HT-29 (cell line): ENCODE measurements at places on chromosomes 7 and 10. TPM values are rescaled to one million over a fixed set of nuclear protein-coding genes. Genes with fewer than 3 reads are reported as not detected.

FZD8 gene
- total RNA-seq, result 0.99 and 1.1 TPM in 2 replicates

CYP2E1 gene
- not detected in 2 replicates for total RNA-seq

GPR37 gene
- total RNA-seq, result 8.8 and 9.7 TPM in 2 replicates

DNA sequence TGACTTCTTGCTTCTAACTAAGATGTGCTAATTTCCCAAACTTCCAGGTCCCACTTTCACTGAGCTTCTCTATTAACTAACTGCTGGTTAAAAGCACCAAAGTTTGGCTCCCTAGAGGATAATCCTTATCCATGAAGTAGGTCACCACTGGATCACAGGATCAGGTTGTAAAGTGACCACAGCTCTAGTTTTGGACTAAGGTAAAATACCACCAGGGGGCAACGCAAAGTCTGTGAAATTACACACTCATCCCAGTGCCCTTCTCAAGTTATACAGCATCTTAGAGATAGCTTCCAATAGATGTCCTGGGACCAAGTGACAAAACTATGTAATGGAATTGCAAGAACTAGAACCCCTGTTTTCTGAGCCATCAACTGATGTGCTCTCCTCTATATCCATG, 116.4 kb upstream of the ASAH2 start:
- DNase-seq, result peak; percentile 47

DNA sequence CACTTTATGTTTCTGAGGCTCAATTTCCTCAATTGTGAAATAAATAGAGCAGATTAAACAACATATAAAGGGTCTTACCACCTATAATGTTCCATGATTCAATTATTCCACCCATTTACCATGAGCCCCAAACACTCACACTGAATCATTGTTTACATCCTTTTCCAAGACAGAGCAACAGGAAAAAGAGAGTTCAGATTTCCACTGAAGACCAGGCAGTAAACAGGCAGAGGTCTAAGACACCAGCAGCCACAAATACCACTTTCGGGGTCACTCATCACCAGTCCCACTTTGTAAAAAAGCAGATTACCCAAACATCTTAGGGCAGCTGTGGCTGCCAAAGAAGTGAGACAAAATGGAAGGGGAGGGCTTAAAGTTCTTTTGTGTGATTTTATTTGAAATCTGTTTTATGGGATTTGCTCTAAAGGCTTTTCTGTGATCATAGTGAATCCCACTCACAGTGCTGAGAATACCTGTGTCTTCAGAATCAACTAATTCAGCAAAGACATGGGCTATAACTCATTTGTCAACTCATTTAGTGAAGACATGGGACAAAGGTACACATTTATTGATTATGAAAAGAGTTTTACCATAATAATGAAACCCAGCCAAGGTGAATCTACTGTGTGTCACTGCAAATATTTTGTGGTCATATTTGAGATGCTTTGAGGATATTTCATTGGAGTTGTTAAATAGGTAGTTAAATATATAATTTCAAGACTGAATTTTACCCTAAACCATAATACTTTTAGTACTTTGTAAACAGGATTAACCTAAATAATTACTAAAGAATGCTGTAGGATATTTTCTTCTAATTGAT, 24.8 kb upstream of the DLD start:
- no peak for DNase-seq

DNA sequence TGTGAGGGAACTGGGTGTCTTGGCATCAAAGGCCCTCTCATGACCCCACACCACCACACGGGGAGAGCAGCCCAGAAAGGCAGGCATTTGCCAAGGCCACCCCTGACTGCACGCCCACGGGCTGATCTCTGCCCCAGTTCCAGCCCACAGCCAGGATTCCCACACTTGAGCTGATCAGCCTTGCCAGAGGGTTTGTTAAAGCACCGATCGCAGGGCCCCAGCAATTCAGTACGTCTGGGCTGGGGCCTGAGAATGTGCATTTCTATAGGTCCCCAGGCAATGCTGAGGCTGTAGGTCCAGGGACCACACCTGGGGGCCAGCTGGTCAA, 103.9 kb downstream of the TNS3 start:
- DNase-seq, result no peak

DNA sequence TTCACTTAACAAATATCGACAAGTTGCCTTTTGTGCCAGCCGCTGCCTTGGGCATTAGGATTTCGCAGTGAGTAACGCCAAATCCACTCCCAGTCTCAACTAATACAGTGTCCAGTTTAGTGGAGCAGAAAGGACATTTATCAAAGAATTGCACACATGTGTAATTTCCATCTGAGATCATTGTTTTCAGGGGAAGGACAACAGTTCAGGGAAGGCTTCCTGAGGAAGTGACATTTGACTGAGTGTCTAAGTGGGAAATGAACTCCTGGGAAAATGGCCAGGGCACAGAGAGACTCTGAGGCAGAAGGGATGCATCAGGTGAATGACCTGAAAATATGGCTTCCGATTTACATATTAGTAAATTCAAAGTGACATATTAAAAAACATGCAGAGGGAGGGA, 89.4 kb downstream of the ITGA8 start:
- no peak for DNase-seq

- no peak for DNase-seq
Observed at GRCh38 chr7:45697576-45698136, 123.5 kb downstream of the ADCY1 start.

DNA sequence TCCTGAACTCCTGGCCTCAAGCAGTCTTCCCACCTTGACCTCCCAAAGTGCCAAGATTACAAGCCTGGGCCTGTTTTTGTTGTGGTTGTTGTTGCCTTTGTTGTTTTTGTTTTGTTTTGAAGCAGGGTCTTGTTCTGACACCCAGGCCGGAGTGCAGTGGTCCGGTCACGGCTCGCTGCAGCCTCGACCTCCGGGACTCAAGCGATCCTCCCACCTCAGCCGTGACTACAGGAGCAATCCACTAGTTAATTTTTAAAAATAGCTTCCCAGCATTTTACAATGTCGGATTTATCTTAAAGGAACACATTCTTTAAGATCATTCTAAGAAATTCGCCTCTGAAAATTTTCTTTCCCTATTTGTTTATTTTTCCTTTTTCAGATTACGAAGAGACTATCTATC, 27.7 kb upstream of the AP5Z1 start:
- DNase-seq, result no peak

DNA sequence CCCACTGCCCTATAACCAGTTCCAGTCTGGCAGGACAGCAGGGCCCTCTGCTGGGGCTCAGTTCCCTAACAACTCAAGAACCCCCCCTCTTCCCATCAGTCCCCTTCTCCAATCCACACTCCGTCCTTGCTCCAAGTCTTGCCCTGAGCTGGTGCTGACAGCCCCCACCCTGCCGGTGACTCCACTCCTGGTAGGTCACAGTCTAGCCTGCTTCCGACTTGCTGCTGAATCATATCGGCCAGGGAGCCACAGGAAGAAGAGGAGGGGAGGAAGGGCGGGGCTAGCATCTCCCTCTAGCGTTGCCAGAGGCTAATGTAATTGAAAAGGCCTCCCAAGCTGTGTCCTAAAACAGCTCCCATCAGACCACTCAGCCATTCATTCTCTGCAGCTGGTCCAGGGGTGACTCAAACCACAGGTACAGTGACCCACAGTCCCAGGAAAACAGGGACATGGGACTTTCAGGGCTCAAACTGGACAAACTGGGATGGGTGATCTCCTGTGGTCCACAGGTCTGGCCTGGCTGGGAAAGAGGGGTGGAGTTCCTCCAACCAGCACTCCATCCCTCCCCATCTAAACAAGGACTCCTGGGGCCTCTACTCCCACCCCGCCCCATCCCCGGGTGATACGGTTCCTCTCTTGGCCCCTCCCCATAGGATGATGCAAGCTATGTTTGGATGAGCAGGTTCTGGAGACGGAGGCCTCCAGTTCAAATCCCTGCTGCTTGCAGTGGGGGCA, 158.8 kb downstream of the SH3PXD2A start:
- DNase-seq, result peak; percentile 61

- DNase-seq, result no peak
Observed at GRCh38 chr7:31903962-31904361, 166.2 kb downstream of the PDE1C start.

DNA sequence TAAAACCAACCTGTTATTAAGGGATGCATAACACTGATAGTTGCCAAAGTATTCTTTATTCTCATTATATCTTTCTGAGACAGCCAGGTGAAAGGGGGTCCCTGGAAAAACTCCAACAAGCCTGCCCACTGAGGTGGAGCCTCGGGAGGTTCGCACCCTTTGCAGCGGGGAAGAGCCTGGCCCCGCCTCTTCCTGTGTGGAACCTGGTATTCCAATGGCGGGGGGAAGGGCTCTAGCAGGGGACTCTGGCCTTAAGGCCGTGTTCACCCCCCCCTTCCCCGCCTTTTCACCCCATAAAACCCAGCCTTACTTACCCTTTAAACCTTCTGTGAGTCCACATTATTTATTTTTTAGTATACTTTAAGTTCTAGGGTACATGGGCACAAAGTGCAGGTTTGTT, 62.4 kb upstream of the PDK4 start:
- DNase-seq, result no peak

DNA sequence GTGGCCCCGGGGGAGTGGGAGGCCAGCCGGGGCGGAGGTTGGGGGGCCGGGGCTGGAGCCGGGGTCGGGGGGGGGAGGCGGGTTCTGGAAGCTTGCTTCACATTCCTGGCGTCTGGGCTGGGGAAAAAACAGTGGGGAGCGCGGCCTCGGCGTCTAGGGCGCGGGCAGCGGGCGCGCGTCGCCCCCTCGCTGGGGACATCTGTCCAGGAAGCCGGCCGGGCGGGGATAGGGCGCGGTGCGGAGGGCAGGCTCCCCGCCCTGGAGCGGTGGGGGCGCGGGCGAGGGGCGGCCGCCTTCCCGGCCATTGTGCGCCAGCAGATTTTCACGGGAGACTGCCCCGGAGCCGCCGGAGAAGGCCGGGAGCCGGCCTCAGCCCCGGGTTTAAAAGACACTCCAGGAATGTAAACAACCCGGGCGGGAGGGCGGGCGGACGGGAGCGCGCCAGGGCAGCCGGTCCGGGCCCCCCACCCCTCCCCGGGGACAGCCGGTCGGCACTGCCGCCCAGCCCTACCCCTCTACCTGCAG, 1.4 kb downstream of the ZMIZ1 start:
- DNase-seq, result peak; percentile 30

DNA sequence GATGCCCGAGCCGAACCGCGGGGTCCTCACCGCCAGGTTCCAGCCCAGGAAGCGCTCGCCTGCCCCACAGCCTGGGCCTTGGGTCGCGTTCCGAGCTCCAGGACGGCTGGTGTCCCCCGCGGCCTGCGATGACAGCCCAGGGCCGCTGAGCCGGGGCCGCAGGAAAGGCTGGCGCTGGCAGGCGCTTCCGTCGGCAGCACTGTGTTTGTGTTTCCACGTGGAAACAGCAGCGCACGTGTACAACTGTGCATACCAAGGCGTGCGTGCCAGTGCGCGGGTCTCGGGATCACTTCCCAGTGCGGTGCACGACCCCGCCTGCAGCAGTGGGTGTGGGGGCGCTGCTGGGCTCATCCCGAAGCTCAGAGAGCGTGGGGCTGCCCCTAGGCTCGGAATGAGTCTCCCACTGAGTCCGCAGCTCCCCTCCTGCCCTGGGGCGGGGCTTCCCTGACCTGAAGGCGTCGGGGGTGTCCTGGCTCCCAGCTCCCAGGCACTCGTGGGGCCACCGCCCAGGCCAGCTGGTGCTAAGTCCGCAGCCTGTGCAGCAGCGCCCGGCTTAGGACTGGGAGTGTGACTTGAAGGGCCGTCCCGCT, 17.2 kb downstream of the AP5Z1 start:
- no peak for DNase-seq

DNA sequence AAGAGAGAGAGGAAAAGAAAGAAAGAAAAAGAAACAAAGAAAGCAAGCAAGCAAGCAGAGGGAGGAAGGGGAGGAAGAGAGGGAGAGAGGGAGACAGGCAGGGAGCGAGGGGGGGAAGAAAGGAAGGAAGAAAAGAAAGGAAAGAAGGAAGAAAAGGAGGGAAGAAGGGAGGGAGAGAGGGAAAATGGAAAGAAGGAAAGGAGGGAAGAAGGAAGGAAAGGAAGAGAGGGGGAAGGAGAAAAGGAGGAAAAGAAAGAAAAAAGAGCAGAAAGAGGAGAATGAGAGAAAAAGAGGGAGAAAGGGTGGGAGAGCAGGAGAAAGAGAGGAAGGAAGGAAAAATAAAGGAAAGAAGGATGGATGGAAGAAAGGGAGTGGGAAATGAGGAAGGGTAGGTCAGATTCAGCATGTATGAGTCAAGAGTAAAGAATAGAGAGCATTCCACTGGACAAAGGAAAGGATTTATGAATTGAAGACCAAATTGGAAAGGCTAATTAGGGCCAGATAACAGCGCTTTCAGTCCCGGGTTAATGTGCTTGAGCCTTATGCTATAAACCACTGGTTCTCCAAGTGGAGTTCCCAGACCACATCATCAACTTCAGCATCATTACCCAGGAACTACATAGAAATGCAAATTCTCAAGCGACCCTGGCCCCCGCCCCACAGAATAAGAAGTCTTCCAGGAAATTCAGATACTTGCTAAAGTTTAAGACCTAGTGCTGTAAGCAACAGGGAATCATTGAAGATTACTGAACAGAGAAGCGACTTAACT, 85.1 kb downstream of the C10orf90 start:
- DNase-seq, result no peak

DNA sequence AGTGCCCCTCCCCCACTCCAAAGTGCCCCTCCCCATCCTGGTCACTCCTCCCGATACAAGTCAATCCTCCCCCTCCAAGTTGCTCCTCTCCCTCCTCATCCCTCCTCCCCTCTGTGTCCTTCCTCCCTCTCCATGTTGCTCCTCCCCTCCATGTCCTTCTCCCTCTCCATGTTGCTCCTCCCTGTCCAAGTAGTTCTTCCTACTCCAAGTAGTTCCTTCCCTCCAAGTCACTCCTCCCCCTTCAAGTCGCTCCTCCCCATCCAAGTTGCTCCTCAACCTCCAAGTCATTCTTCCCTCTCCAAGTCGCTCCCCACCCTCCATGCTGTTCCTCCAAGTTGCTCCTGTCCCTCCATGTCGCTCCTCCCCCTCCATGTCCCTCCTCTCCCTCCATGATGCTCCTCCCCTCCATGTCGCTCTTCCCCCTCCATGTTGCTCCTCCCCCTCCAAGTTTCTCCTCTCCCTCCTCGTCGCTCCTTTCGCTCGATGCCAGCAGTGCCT, 8.6 kb upstream of the WBP1L start:
- no peak for DNase-seq

- DNase-seq, result peak; percentile 21
Observed at GRCh38 chr7:124792002-124792401, 26.4 kb upstream of the GPR37 start.

GRCh38 chr7:33487998-33488682, 358.8 kb downstream of the BBS9 start:
- no peak for DNase-seq

GRCh38 chr10:86086418-86086817, 280.2 kb downstream of the GRID1 start:
- DNase-seq, result no peak
